ENCODE measurements at places on chromosomes 11 and 22.

DNA sequence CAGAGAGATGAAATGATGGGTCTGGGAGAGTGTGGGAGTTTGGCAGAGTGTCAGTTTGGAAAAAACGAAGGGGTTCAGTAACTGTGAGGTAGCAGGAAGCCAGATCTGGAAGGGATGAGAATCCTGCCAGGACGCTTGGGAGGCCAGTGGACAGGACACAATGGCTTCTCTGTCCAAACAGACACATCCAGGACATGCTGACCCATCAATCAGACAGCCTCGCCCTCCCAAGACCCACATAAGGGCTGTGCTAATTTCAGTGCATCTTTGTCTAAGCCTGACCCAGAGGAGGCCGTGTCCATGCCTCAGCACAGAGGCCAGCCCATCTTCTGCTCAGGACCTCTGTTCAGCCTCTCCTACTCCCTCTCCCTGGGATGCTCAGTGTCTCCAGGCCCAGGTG lies 576.5 kb upstream of the B3GAT1 start:
- DNase-seq, result no peak

DNA sequence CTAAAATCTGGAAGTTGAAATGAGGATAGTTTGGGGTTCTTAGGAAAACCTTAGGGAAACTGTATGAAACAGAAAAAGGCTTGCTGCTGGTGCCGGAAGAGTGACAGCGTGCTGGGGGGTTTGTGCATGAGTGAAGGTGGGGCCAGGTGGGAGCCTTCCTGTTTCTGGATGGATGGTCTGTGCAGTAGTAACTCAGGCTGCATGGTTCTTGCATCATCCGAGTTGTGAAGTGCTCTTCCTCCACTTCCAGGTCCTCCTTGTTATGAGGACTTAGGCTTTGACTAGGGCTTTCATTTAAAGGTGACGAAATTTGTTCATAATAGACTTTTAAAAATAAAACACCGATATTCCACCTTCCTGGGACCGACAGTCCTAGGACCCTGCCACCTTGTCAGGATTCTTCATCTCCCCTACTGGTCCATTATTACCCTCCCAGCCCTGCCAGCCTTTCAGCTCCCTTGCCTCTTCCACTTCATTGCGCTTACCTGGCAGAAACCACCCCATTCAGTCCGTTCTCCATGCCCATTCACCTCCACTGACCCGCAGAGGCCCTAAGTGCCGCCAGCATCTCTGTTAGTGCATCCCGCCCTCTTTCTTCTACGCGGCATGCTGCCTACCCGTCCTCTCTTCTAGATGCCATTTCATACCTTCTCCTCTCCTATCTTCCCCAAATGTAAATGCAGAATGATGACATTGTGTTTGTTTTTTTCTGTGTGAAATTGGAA lies 47.3 kb downstream of the PPFIA1 start:
- no peak for DNase-seq

- DNase-seq, result no peak
Measured at GRCh38 chr11:3158131-3158591, 6.9 kb downstream of the OSBPL5 start.

DNA sequence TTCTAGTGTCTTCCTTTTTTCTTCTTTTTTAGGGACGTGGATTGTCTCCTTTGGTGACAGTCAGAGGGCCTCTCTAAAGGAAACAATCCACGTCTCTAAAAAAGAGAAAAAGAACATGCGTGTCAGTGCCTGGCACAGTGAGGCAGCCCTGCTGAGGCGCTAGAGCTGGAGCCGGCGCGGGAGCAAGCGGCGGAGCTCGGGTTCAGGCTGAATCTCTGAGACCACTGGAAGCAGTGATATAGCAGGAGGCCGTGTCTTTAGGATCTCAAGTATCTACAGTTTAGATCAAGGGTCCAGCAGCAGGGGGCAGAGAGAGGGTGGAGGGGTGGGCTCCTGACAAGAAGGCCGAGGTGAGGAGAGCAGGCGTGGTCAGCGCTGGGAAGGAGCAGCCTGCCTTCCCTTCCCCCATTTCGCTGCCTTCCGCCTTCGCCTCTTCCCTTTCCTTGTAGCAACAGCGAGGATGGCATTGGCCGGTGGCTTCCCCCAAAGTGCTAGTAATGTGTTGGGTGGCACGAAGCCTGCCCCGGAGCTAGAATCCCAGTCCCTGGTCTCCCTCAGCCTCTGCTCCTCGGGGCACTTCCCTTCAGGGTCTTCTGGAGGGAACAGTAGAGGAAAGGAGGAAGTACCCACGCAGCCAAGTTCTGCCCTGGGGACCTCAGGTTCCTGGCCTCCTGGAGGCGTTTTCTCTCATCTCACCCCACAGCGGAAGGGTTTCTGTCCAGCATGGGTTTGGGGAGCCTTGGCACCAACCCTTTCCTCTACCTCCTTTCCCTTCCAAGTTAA lies 28.2 kb upstream of the RAB1B start:
- no peak for DNase-seq

DNA sequence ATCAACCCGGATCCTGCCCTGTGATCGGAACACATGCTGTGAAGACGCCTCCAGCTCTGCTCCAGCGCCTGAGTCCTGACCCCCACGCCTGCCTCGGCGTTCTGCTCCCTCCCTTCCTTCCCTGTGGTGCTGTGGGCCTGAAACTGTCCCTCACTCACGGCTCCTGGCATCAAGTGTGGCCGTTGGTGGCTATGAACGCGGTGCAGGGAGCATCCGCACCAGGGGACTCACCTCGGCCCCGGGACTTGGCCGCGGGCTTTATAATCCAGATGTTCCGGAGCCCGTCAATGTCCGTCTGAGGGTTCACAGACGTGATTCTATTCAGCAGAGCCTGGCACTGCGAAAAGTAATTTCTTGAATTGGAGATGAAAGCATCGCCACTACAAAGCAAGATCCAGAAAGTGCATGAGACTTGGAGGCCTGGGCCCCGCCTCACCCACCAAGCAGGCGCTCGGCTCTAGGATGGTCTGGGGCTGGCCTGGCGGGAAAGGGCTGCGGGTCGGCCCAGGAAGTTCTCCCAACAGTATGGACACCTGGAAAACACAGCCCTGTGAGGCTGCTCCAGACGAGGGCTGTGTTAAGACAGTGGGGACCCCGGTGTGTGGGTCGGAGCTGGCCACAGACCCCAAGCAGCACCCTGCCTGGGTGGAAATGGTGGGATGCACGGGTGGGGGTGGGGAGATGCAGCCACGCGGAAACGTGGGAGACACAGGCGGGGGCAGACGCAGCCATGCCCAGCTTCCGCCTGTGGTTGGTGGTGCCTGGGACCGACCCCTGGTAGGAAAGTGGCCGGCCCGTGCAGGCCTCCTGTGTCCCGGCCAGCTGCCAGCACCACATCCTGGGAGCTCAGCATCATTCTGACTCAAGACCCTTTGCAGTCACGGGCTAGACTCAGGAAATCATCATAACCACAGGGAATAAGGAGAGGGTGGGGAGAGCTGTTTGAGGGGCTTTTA lies 21.8 kb upstream of the IL17REL start:
- no peak for DNase-seq

- DNase-seq, result no peak
Measured at GRCh38 chr11:116421529-116422185, 351.1 kb downstream of the BUD13 start.

DNA sequence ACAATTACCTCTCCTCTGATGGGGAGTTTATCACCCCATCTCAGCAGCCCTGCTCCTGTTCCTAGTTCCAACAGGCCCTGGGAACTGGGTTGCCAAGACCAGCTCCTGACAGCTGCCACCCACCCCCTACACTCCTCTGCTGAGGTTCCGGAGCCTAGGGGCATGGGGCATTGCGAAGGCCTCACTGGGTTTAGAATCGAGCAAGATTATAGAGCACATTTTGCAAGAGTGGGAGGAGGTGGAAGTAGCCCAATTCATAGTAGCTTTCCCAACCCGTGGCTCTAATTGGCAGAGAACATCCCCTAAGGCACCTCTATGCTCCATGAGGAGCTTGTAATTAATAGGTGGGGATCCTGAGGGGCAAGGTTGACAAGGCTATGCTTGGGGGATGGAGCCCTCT lies 23.0 kb downstream of the MYEOV start:
- DNase-seq, result no peak

- DNase-seq, result no peak
Measured at GRCh38 chr11:46513934-46514342, 79.9 kb downstream of the AMBRA1 start.

DNA sequence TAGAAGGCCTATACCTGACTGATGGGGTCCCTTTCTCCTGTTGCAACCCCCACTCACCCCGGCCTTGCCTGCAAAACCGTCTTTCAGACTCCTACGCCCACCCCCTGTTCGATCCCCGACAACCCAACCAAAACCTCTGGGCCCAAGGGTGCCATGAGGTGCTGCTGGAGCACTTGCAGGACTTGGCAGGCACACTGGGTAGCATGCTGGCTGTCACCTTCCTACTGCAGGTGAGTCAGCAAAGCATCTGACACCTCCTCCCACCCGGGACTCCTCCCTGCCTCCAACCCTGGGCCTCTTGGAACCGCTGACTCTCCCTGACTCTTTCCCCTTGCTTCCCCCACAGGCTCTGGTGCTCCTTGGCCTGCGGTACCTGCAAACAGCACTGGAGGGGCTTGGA lies 1.2 kb downstream of the ROM1 start:
- DNase-seq, result no peak

DNA sequence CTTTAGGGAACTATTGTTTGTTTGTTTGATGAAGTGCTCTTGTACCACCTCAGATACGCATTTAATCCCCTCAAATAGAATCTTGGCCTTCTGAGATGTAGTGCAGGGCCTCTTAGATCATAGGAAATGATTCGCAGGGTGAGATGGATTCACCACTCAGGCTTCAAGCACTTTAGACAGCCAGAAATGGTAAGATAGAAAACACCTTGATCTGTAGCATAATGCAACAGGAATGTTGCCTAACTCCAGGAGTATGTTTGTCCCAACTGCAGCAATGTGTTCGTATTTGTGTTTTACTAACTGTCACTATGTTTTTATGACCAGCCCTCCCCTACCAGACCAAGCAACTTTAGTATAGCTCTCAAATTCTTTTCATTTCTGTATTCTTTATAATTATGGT lies 761.2 kb downstream of the NELL1 start:
- no peak for DNase-seq

DNA sequence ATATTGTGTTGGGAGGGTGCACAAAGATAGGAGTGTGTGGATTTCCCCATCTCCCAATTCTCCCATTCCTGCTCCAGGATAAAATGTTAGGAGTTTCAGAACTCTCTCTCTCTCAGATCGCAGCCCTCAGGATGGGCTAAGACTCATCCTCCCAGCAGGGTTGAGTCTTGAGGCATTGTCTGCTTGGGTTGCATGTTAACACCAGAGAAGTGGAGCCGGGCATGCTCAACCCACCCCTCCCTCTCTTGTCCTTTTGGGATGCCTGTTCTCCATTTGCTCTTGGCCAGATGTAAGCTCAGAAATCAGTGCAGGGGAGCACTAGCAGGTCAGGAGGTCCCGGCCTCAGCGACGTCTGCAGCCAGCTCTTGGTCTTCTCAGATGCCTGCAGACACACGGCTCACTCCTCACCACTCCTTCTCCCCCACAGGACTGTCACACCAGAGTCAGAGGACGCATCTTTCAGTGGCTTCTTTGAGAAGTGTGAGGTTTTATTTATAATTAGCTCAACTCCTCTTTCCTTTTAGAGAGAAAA lies 1456.5 kb downstream of the TBC1D22A start:
- no peak for DNase-seq

DNA sequence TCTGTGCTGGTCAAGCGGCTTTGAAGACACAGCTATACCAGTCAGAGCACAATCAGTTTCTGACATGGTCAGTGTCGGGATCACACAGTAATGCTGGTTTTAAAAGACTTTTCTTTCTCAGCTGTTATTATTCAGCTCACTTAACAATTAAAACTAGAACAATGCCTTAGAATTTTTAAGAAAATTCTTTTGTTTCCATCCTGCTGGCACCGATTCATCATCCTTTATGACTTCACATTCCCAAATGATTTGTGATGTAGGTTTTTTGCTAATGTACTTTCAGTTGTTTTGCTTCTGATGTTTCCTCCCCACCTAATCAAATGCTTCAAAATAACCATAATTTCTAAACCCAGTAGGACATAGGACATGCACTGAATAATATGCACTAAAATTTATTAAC lies 34.5 kb upstream of the OLFML1 start:
- no peak for DNase-seq

All from T-helper 2 cell (primary cell).